Body of pancreas (tissue), 4 donors: ENCODE measurements at places on chromosomes 5 and 9. TPM values are rescaled to one million over a fixed set of nuclear protein-coding genes. Genes with fewer than 3 reads are reported as not detected.

GRCh38 chr5:111869681-111870080 is 112.7 kb upstream of the NREP start:
- no peak overlapping the region for H3K4me3 ChIP-seq
- no peak for DNase-seq
- no peaks in the 10 kb centered on the region for H3K4me1 ChIP-seq
- H3K36me3 ChIP-seq: no peaks in the 10 kb centered on the region

Gene CNTNAP3
- total RNA-seq: 2.1 TPM

Gene DMRTA1
- 3.3 TPM for total RNA-seq

- no peak for DNase-seq
- no peaks in the 10 kb centered on the region for H3K4me1 ChIP-seq
- no peak overlapping the region for H3K27ac ChIP-seq
- H3K4me3 ChIP-seq: no peak overlapping the region
These were observed 177.5 kb upstream of the S1PR3 start for GRCh38 chr9:88813638-88814209.

GRCh38 chr5:141529873-141530272 is 41.0 kb downstream of the PCDHGC5 start:
- peaks cover 38% of the 10 kb centered on the region for H3K4me1 ChIP-seq
- no peaks in the 10 kb centered on the region for H3K27me3 ChIP-seq
- no peak for DNase-seq
- no peak overlapping the region for H3K4me3 ChIP-seq

DNA sequence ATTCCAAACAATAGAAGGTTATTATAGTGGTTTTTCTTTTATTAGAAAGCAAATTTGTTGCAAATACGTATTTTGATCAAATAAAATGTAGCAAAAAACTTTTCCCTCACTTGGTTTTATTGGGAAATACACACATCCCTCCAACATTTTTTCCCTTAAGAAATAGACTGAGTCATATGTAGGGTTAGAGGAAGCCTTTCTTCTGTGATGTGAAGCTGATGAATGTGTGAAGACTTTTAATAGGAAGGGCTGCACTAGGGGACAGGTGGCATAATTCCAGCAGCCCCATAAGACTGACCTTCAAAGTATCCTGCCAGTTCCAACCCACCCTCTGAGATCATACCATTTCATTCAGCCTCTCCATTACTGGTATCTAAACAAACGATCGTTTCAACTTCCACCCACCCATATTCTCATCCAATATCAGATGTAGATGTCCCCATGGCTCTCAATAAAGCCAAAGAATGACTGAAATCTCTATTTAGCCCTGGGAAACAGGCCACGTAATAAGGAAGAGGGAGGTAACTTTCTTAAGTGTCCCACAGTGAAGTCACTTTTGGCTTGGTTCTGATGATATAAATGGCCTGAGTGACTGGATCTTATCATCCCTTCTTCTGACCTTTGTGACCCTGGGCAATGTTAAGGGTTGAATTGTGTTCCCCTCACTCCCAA is 64.7 kb upstream of the LPAR1 start:
- H3K4me3 ChIP-seq: no peak overlapping the region
- H3K4me1 ChIP-seq: no peaks in the 10 kb centered on the region
- H3K27me3 ChIP-seq: no peaks in the 10 kb centered on the region
- no peaks in the 10 kb centered on the region for H3K36me3 ChIP-seq
- no peak overlapping the region for H3K27ac ChIP-seq
- DNase-seq: no peak

DNA sequence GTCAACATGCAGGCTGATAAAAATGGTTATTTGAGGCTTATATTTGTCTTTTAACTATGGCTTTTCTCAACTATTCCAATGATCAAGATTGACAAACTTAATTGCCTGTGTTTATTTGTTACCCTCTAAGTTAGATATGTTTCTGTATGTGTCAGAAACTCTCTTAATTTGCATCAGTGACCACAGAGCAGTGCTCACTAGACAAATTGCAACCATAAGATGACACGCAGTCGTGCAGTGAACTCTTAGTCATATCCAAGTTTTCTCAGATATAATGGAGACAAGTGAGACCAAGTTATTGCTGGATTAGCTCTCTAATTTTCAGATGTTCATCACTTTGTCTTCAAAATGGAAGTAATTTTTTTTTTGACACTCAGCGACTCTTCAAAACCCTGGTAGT is 342.2 kb upstream of the RFX3 start:
- DNase-seq: no peak
- no peak overlapping the region for H3K4me3 ChIP-seq
- no peak overlapping the region for H3K27ac ChIP-seq
- no peaks in the 10 kb centered on the region for H3K4me1 ChIP-seq
- no peaks in the 10 kb centered on the region for H3K27me3 ChIP-seq
- H3K36me3 ChIP-seq: no peaks in the 10 kb centered on the region

DNA sequence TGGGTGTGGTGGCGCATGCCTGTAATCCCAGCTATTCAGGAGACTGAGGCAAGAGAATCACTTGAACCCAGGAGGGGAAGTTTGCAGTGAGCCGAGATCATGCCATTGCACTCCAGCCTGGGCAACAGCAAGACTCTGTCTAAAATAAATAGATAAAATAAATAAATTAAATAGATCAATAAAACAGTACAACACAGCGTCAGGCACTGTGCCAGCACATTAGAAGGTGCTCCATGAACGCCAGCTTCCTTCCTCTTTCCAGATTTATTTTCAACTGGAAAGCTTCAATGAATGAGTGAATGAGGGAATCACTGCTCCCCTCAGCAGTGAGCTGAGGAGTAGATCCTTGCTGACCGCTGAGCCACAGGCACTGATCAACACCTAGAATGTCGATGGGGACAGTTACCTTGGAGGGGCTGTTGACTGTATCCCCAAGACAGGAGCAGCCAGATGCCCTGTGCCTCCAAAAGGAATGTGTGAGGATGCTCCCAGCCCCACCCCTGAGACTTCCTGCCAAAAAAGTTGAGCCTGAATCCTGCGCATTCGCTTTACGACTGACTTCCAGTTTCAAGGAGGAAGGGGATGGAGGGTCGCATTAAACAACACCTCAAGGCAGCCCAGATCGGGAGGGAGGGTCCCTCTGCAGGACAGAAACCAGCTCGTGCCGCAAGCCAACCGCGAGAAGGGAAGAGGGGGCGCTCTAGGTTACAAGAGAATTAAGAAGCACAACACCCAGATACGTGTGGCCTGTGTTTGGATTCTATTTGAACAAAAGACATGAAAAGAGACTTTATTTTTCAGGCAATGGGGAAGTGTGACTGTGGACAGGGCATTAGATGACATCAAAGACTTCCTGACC is 54.0 kb upstream of the CNOT6 start:
- DNase-seq: no peak
- H3K36me3 ChIP-seq: no peaks in the 10 kb centered on the region
- no peaks in the 10 kb centered on the region for H3K27me3 ChIP-seq
- no peaks in the 10 kb centered on the region for H3K4me1 ChIP-seq

GRCh38 chr9:99821396-99822108 is at the start of gene NR4A3:
Gene NR4A3, plus strand, starts transcription at chr9:99821885. Its CDS starts 6,158 bp downstream, at chr9:99828043.
- peak within 1 kb of the TSS; percentile 95 for H3K27ac ChIP-seq
- H3K4me3 ChIP-seq: peak within 1 kb of the TSS; percentile 85
- peak; percentile 92 for DNase-seq
- H3K4me1 ChIP-seq: peaks cover 40% of the 10 kb centered on the region
- no peaks in the 10 kb centered on the region for H3K27me3 ChIP-seq

Gene FGD3
- total RNA-seq: 13.2 TPM

GRCh38 chr9:34456746-34457145 is 1.6 kb downstream of the FAM219A start:
- DNase-seq: no peak
- H3K4me1 ChIP-seq: peaks cover 20% of the 10 kb centered on the region
- no peaks in the 10 kb centered on the region for H3K27me3 ChIP-seq
- no peak overlapping the region for H3K4me3 ChIP-seq

GRCh38 chr5:38776149-38776896 is 69.5 kb upstream of the OSMR start:
- H3K4me3 ChIP-seq: no peak overlapping the region
- no peaks in the 10 kb centered on the region for H3K4me1 ChIP-seq
- H3K36me3 ChIP-seq: no peaks in the 10 kb centered on the region
- H3K27ac ChIP-seq: no peak overlapping the region
- no peak for DNase-seq

DNA sequence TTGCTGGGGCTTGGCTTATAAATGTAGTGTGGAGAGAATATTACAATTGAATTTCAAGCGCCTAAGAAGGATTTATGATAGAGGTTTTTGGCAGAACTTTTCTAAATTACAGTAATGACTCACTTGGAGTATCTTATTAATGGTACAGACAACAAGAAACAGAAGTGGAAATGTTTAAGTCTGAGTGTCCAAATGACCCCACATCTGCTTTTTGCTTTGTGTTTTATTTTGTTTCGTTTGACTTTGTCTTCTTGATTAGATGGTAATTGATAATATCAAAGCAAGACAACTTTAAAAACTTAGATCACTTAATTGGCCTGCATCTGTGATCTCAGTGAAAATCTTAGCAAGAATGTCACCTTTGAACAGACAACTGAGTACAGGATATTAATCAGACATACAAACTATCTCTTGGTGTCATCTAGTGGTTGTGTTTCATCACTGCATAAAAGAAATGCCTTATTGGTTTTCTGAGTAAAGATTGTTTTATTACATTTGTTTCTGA is 577.4 kb downstream of the ISL1 start:
- no peaks in the 10 kb centered on the region for H3K36me3 ChIP-seq
- H3K4me1 ChIP-seq: no peaks in the 10 kb centered on the region
- no peak for DNase-seq
- H3K27me3 ChIP-seq: no peaks in the 10 kb centered on the region
- no peak overlapping the region for H3K27ac ChIP-seq
- no peak overlapping the region for H3K4me3 ChIP-seq

DNA sequence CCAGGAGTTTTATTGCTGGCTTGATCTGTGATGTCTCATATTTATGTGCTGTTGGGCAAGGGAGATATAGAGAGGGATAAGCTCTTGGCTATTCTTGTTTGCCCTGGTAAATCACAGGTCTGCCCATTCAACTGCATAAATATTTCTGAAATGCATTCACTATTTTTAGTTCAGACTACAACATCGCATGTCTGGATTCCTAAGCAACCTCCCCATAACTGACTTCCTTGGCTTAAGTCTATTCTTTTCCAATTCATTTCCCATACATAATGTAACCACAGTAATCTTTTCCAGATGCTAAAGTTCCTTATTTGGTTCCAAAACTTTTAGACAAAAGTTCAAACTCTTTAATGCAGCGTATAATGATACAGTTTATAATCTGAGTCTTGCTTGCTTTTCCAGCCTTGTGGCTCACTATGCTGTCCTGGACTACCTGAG is 321.4 kb upstream of the ACTBL2 start:
- H3K27me3 ChIP-seq: no peaks in the 10 kb centered on the region
- no peaks in the 10 kb centered on the region for H3K4me1 ChIP-seq
- no peaks in the 10 kb centered on the region for H3K36me3 ChIP-seq

Gene RPL7A
- 1,478 TPM for total RNA-seq

- no peak for DNase-seq
- no peaks in the 10 kb centered on the region for H3K36me3 ChIP-seq
- no peaks in the 10 kb centered on the region for H3K27me3 ChIP-seq
- H3K4me1 ChIP-seq: no peaks in the 10 kb centered on the region
These were observed 267.7 kb upstream of the GAS1 start for GRCh38 chr9:87214991-87215390.

DNA sequence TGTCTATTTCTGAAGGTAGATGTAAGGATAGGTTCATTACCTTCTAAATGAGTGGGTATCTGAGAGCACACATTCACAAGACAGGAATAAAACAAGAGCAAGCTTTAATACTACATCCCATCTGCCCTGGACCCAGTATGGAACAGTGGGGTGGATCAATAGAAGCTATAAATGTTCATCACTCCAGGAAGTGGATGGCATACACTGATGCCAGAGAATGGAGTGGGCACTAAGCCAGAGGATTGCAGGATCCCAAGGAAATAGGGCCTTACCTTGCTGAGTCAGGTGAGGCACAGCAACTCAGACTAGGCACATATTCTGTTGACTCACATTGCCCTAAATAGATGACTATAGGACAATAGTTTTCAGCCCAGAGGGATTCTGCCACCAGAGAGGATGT is 21.3 kb upstream of the COX7C start:
- no peak for DNase-seq
- no peak overlapping the region for H3K27ac ChIP-seq
- H3K4me3 ChIP-seq: no peak overlapping the region
- no peaks in the 10 kb centered on the region for H3K36me3 ChIP-seq

Gene GABRA1
- total RNA-seq: not detected

DNA sequence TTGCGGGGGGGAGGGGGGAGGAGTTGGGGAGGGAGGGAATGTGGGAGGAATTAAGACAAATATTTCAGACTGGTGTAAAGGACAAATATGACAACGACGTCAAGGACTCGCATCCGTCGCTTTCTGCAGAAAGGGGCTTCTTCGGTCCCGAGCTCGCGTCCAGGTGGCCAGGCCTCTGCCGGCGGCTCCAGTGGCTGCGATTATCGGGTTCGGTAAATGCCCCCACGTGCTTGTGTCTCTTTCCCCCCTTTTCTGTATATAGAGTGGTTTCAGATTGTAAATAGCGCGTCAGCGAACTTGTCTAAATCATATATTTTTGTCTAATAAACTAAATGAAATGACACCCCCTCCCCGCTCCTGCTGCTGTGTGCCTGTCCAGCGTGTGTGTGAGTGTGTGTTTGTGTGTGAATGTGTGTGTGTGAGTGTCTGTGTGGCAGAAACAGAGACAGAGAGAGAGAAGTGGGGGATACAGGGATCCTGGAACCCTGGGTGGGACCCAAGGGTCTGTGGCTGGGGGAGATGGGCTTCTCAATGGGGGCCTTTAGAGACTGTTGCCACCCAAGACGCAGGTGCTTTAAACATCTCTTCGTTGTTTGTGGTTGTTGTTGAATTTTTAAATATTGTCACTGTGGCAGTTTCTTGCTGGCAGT is 5.6 kb downstream of the IRX1 start:
- peaks cover 33% of the 10 kb centered on the region for H3K4me1 ChIP-seq
- DNase-seq: no peak
- H3K4me3 ChIP-seq: no peak overlapping the region
- no peaks in the 10 kb centered on the region for H3K36me3 ChIP-seq

- no peaks in the 10 kb centered on the region for H3K4me1 ChIP-seq
- no peak overlapping the region for H3K27ac ChIP-seq
- no peak for DNase-seq
- H3K4me3 ChIP-seq: no peak overlapping the region
- H3K27me3 ChIP-seq: no peaks in the 10 kb centered on the region
These were observed 286.3 kb downstream of the FBXL7 start for GRCh38 chr5:15786326-15786725.

Gene TRIM36
- 3.0 TPM for total RNA-seq

GRCh38 chr9:16025627-16026026 is 472.8 kb downstream of the CCDC171 start:
- no peak for DNase-seq
- no peaks in the 10 kb centered on the region for H3K27me3 ChIP-seq
- no peak overlapping the region for H3K4me3 ChIP-seq
- H3K4me1 ChIP-seq: no peaks in the 10 kb centered on the region

Gene HOMER1
- total RNA-seq: 1.6 TPM

- H3K4me3 ChIP-seq: no peak overlapping the region
- H3K4me1 ChIP-seq: no peaks in the 10 kb centered on the region
- H3K36me3 ChIP-seq: no peaks in the 10 kb centered on the region
- DNase-seq: no peak
- H3K27me3 ChIP-seq: no peaks in the 10 kb centered on the region
- H3K27ac ChIP-seq: no peak overlapping the region
These were observed 275.2 kb upstream of the DMAC1 start for GRCh38 chr9:8074713-8075286.

- H3K4me1 ChIP-seq: no peaks in the 10 kb centered on the region
- H3K27me3 ChIP-seq: no peaks in the 10 kb centered on the region
- no peaks in the 10 kb centered on the region for H3K36me3 ChIP-seq
- no peak overlapping the region for H3K4me3 ChIP-seq
- no peak overlapping the region for H3K27ac ChIP-seq
- no peak for DNase-seq
These were observed 21.1 kb downstream of the ANKDD1B start for GRCh38 chr5:75632321-75632720.

Gene SVEP1
- total RNA-seq: 34.0 TPM
